Activated CD4-positive, alpha-beta memory T cell treated with anti-CD3 and anti-CD28 coated beads, Interleukin-2, amount 10 ng/mL, durations not matched to agents 7 days and 5 days (primary cell): ENCODE measurements at places on chromosomes 12 and 14. TPM values are rescaled to one million over a fixed set of nuclear protein-coding genes. Genes with fewer than 3 reads are reported as not detected.
A peak's percentile ranks its signal among the peaks of the same experiment; 100 is the strongest.

CD163 gene
- not detected for total RNA-seq

ANHX gene
- total RNA-seq, result not detected

SLC22A17 gene
- total RNA-seq, result 2.0 TPM

DNA sequence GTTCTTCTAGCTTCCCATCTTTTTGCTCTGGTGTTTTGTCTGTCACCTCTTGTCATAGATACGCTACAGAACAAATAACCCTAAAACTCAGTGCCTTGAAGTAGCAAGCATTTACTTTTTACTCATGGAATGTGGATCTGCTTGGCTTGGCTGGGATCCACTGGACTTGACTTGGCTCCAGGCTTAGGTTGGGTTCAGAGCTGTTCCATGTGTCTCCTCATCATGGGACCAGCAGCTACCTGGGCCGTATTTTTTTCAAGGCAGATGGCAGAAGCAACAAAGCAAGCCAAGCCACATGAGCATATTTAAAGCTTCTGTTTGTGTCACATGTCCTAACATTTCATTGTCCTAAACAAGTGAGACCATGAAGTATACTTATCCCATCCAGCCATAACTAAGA is 48.7 kb upstream of the ATF1 start:
- H3K4me1 ChIP-seq, result no peaks in the 10 kb centered on the region
- H3K27me3 ChIP-seq, result no peaks in the 10 kb centered on the region

DNA sequence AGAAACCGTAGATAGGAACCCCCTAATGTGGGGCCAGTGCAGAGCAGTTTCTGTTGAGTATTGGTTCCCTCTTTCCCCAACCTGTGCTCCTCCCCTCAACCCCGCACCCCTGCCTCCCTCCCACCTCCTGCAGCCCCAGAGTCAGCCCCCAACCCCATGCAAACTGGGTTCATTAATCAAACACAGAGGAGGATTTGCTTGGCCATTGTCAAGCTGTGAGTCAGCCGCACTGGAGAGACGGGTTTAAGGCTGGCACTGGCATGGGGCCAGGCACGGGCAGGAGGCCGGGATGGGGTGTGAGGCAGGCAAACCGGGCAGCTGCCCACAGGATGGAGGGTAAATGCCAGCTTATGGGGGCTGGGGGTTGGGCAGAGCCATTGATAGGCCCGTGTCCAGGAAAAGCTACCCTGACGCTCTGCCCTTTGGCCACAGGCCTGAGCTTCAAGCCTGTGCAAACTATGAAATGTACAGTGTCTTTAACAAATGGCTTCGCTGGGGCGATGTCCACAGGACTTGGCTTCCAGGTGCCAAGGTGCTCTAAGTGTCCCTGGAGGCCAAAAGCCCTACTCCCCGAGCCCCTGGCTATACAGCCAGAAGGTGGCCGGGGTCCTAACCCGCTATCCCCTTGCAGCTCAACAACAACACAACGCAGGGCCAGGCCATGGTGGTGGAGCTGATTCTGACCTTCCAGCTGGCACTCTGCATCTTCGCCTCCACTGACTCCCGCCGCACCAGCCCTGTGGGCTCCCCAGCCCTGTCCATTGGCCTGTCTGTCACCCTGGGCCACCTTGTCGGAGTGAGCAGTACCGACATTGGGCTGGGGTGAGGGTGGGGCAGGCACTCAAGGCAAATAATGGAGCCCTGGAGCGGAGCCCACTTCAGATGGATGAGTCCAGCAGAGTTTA is 1.4 kb downstream of the AQP5 start:
- H3K27me3 ChIP-seq, result peaks cover 75% of the 10 kb centered on the region
- H3K36me3 ChIP-seq, result peaks cover 4% of the 10 kb centered on the region
- peaks cover 10% of the 10 kb centered on the region for H3K4me1 ChIP-seq
- no peak for DNase-seq
- H3K27ac ChIP-seq, result no peak overlapping the region
- H3K4me3 ChIP-seq, result no peak overlapping the region

- no peak for DNase-seq
- no peak overlapping the region for H3K4me3 ChIP-seq
- H3K36me3 ChIP-seq, result peaks cover 11% of the 10 kb centered on the region
- H3K27me3 ChIP-seq, result no peaks in the 10 kb centered on the region
Measured at GRCh38 chr14:59363531-59364226, 101.5 kb downstream of the GPR135 start.

GRCh38 chr12:3371018-3371417 is 120.0 kb upstream of the PRMT8 start:
- peaks cover 4% of the 10 kb centered on the region for H3K27me3 ChIP-seq
- no peak overlapping the region for H3K4me3 ChIP-seq
- DNase-seq, result no peak
- H3K36me3 ChIP-seq, result no peaks in the 10 kb centered on the region
- no peak overlapping the region for H3K27ac ChIP-seq

GRCh38 chr14:72855913-72856312 is 38.0 kb downstream of the DPF3 start:
- no peak for DNase-seq
- H3K27ac ChIP-seq, result no peak overlapping the region
- no peaks in the 10 kb centered on the region for H3K27me3 ChIP-seq
- peaks cover 12% of the 10 kb centered on the region for H3K36me3 ChIP-seq

DNA sequence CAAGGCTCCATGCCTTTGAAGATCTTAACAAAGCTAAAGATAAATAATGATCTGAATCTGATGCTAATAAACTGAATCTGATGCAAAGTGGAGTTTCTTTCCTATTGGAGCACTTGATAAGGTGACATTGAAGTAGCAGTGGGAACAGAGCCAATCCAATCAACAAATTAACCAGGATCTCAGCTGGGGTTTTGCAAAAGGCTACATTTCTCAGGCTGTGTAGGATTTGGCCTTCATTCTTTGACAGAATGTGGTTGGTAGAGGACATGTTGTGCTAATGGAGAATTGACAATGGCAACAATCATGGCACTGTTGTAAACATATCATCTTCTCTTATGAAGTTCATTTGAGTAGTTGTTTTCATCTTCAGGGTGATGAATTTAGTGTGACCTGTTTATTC is 164.9 kb downstream of the CCDC91 start:
- no peak for DNase-seq
- H3K36me3 ChIP-seq, result peaks cover 10% of the 10 kb centered on the region
- no peak overlapping the region for H3K4me3 ChIP-seq
- H3K27me3 ChIP-seq, result no peaks in the 10 kb centered on the region
- H3K4me1 ChIP-seq, result peaks cover 14% of the 10 kb centered on the region
- no peak overlapping the region for H3K27ac ChIP-seq

FRMD6 gene
- 3.3 TPM for total RNA-seq

- H3K4me3 ChIP-seq, result no peak overlapping the region
- no peak for DNase-seq
- no peaks in the 10 kb centered on the region for H3K4me1 ChIP-seq
- H3K36me3 ChIP-seq, result no peaks in the 10 kb centered on the region
- no peaks in the 10 kb centered on the region for H3K27me3 ChIP-seq
Measured at GRCh38 chr14:57747036-57747435, 118.9 kb downstream of the SLC35F4 start.

DNA sequence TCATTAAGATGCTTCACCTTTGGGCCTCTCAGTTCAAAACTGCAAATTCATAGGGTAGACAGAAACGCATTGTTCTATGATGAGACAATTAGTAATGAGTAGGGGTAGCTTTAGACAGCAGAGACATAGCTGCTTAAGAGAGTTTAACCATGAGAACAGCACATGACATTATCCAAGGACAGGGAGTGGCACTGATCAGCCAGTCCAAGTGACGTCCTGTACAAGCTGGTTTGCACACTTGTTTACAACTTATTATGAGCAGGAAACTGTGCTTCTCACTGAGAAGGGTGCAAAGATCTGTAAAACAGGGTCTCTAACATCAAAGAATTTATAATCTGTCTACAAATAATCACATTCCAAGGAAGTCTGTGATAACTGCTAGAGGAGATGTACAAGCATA is 11.2 kb upstream of the SRSF5 start:
- DNase-seq, result no peak
- H3K27me3 ChIP-seq, result no peaks in the 10 kb centered on the region
- H3K4me3 ChIP-seq, result no peak overlapping the region
- peaks cover 13% of the 10 kb centered on the region for H3K4me1 ChIP-seq

DNA sequence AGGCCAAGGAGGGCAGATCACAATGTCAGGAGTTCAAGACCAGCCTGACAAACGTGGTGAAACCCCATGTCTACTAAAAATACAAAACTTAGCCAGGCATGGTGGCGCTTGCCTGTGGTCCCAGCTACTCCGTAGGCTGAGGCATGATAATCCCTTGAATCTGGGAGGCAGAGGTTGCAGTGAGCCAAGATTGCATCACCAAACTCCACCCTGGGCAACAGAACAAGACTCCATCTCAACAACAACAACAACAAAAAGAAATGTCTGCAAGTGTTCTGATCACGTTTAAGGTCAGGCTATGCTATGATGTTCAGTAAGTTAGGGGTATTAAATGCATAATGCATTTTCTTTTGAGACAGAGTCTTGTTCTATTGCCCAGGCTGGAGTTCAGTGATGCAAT is 6.7 kb upstream of the PLD4 start:
- H3K4me3 ChIP-seq, result no peak overlapping the region
- no peaks in the 10 kb centered on the region for H3K4me1 ChIP-seq
- no peaks in the 10 kb centered on the region for H3K36me3 ChIP-seq
- no peak for DNase-seq
- H3K27me3 ChIP-seq, result peaks cover 16% of the 10 kb centered on the region

HCAR3 gene
- total RNA-seq, result not detected

SYT1 gene
- not detected for total RNA-seq

DNA sequence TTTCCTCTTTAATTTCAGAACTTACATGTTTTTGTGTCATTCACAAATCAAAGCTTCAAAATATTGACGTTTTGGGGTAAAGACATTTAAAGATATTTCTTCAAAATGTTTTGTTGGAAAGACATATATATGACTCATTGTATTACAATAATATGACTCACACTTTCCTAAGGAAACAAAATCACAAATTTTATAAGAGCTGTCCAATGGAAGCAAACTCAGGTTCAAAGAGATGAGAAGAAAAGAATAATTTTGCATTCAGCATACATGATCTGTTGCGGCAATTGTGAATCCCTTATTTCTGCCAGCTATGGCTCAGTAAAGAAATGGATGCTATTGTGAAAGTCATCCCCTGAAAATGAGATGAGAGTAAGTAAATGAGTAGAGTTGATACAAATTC is 82.7 kb downstream of the GRIP1 start:
- H3K36me3 ChIP-seq, result no peaks in the 10 kb centered on the region
- no peaks in the 10 kb centered on the region for H3K4me1 ChIP-seq
- H3K27ac ChIP-seq, result no peak overlapping the region
- DNase-seq, result no peak
- no peak overlapping the region for H3K4me3 ChIP-seq
- no peaks in the 10 kb centered on the region for H3K27me3 ChIP-seq

DNA sequence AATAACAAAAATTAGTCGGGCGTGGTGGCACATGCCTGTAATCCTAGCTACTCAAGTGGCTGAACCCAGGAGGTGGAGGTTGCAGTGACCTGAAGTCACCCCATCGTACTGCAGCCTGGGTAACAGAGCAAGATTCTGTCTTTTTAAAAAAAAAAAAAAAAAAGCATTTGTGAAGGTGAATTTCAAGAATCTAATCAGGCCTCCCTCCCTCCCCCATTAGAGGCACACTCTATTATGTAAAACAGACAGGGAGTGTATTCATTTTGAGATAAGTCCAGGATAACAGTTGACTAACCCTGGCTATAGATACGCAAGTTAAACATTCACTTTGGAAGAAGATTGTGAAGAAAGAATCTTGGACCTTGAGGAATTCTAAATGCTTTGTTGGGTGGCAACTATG is 2.9 kb downstream of the RESF1 start:
- peak overlapping the region; percentile 98 for H3K27ac ChIP-seq
- H3K4me1 ChIP-seq, result peaks cover 76% of the 10 kb centered on the region
- DNase-seq, result no peak
- H3K27me3 ChIP-seq, result no peaks in the 10 kb centered on the region
- H3K36me3 ChIP-seq, result peaks cover 88% of the 10 kb centered on the region

TPH2 gene
- total RNA-seq, result not detected

- H3K27me3 ChIP-seq, result peaks cover 73% of the 10 kb centered on the region
- peaks cover 12% of the 10 kb centered on the region for H3K36me3 ChIP-seq
- no peak for DNase-seq
Measured at GRCh38 chr14:37597914-37598746, 2.7 kb downstream of the TTC6 start.

DNA sequence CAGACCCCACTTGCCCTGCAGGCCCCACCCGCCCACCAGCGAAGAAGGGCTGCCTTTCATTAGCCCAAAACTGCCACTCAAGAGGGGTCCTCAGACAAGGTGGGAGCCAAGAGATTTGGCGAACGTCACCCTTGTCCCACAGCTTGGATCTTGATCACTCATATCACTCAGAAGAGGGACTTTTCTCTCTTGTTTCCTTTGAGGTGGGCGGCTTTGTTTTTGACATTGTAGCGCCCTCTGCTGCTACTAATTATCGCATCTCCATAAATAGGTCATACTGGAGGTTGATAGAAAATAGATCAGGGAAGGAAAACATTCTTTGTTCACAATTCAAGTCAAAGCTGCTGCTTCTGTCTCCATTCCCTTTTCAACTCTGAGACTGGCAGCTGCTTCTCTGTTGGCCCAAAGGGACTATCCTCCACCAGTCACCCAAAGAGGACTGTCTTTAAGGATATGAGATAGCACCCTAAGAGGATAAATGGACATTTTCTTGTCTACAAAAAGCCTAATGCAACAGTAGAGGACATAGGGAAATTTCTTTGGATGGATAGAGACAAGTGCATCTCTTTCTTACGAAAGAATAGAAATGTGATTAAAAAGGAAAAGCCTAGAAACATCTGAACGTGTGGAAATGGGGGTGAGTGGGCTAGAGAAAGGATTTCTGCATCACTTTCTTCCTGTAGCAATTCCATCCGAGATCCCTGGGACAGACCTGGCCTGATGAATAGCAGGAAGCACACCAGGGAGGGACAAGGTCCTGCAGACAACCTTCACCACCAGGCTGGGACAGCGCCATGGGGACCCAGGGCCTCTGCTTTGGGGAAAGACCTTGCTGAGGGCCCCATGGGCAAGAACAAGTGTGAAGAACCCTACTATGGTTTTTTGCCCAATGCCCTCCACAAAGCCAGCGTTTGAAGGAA is 115.8 kb downstream of the DAD1 start:
- no peak overlapping the region for H3K27ac ChIP-seq
- no peaks in the 10 kb centered on the region for H3K4me1 ChIP-seq
- no peaks in the 10 kb centered on the region for H3K27me3 ChIP-seq
- H3K36me3 ChIP-seq, result no peaks in the 10 kb centered on the region
- no peak for DNase-seq

DNA sequence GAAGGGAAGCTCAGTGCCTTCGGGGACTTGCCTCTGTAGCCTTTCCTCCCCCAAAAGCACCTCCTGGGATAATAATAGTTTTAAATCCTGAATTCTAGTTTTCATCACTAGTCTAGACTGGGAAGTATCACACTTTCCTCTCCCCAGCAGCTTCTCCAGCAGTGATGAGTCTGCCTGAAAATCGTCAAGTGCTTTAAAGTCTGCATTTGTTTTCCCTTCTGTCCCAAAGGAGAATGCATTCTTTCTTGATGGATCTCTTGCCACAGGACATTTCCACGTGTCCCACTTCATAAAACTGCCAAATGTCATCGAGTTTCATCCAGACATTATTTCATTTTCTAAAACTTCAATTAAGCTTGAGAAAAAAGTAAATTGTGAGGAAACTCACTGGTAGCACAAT is 15.0 kb downstream of the CSRP2 start:
- H3K27ac ChIP-seq, result no peak overlapping the region
- H3K4me3 ChIP-seq, result no peak overlapping the region
- DNase-seq, result no peak
- H3K4me1 ChIP-seq, result peaks cover 2% of the 10 kb centered on the region

LTBP2 gene
- total RNA-seq, result 0.40 TPM

- no peak overlapping the region for H3K4me3 ChIP-seq
- H3K27me3 ChIP-seq, result peaks cover 5% of the 10 kb centered on the region
- no peak for DNase-seq
- no peak overlapping the region for H3K27ac ChIP-seq
- H3K4me1 ChIP-seq, result no peaks in the 10 kb centered on the region
Measured at GRCh38 chr12:25992026-25992782, 33.7 kb downstream of the RASSF8 start.

GRCh38 chr12:104506676-104507401 is 50.1 kb downstream of the CHST11 start:
- no peaks in the 10 kb centered on the region for H3K27me3 ChIP-seq
- no peak overlapping the region for H3K4me3 ChIP-seq
- no peak for DNase-seq
